Ovary (tissue), 10 donors: ENCODE measurements at places on chromosomes 1 and 21. TPM values are rescaled to one million over a fixed set of nuclear protein-coding genes. Genes with fewer than 3 reads are reported as not detected.

- H3K4me1 ChIP-seq, result peaks cover 6% of the 10 kb centered on the region
- H3K4me3 ChIP-seq, result no peak overlapping the region
- no peaks in the 10 kb centered on the region for H3K27me3 ChIP-seq
- no peak for DNase-seq
- no peak overlapping the region for H3K27ac ChIP-seq
These were observed 223.1 kb downstream of the SLC45A1 start for GRCh38 chr1:8540971-8541370.

GRCh38 chr1:7755448-7755847 lies 15.6 kb upstream of the VAMP3 start:
- no peak overlapping the region for H3K4me3 ChIP-seq
- H3K27me3 ChIP-seq, result no peaks in the 10 kb centered on the region
- no peak overlapping the region for H3K27ac ChIP-seq
- H3K4me1 ChIP-seq, result peaks cover 1% of the 10 kb centered on the region
- DNase-seq, result no peak

- H3K36me3 ChIP-seq, result no peaks in the 10 kb centered on the region
- no peaks in the 10 kb centered on the region for H3K4me1 ChIP-seq
- no peak overlapping the region for H3K27ac ChIP-seq
These were observed 28.4 kb upstream of the TMEM125 start for GRCh38 chr1:43241413-43241836.

DNA sequence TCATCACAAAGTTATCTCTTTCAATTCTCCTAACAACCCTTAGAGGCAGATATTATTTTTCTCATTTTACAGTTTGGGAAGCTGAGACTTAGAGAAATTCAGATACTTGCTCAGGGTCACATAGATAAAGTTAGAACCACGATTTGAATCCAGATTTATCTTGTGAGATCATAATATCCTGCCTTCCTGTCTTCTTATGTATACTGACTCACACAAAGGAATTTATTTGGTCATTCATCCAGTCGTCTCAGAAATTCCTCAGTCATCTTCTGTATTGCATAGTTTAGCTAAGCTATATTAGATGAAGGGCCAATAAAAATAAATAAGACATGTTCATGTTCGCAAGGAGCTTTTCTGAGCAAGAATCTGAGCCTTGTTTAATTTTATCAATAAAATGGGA lies 35.8 kb upstream of the RUNX1 start:
- no peaks in the 10 kb centered on the region for H3K36me3 ChIP-seq
- no peaks in the 10 kb centered on the region for H3K27me3 ChIP-seq
- DNase-seq, result no peak
- H3K4me3 ChIP-seq, result no peak overlapping the region
- no peaks in the 10 kb centered on the region for H3K4me1 ChIP-seq

- no peaks in the 10 kb centered on the region for H3K4me1 ChIP-seq
- H3K36me3 ChIP-seq, result no peaks in the 10 kb centered on the region
- H3K4me3 ChIP-seq, result no peak overlapping the region
These were observed 9.2 kb upstream of the NBPF11 start for GRCh38 chr1:148161053-148161901.

GRCh38 chr1:98702976-98703375 lies 41.5 kb downstream of the SNX7 start:
- no peak for DNase-seq
- no peak overlapping the region for H3K27ac ChIP-seq
- H3K4me3 ChIP-seq, result no peak overlapping the region
- H3K4me1 ChIP-seq, result no peaks in the 10 kb centered on the region

- H3K27ac ChIP-seq, result no peak overlapping the region
- no peaks in the 10 kb centered on the region for H3K36me3 ChIP-seq
- DNase-seq, result no peak
- H3K4me3 ChIP-seq, result no peak overlapping the region
- no peaks in the 10 kb centered on the region for H3K27me3 ChIP-seq
These were observed 441.8 kb upstream of the CXADR start for GRCh38 chr21:17071093-17071492.

DNA sequence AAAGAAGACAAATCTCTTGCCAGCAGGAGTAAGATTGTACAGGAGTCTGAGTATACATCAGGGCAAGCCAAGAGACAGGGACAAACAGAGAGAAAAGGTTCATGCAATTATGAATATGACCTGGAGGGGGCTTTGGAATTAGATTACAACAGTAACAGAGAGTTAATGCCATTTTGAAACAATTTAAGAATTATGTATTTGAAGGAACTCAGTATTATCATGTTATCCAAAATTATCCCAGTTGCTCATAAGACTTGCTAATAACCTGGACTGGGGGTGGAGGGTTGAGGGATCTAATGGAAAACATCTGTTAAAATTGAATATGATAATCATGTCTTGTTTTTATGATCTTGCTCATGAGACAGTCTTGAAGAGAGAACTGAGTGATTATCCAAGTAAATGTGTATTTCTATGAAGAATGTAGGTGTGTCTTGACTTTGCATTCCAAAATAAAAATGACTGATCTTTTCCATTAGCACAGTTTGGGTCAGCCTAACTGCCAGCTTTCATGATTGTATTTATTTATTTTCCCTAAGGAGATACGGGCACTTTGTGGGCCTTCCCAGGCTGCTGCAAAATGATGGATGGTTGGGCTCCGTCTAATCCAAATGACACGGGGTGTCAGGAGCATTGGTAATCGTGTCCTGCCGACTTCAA lies 117.7 kb downstream of the ERG start:
- DNase-seq, result no peak
- no peak overlapping the region for H3K4me3 ChIP-seq
- H3K36me3 ChIP-seq, result no peaks in the 10 kb centered on the region
- no peaks in the 10 kb centered on the region for H3K27me3 ChIP-seq
- no peaks in the 10 kb centered on the region for H3K4me1 ChIP-seq

GRCh38 chr1:23895082-23895481 lies 18.1 kb downstream of the CNR2 start:
- H3K4me3 ChIP-seq, result no peak overlapping the region
- DNase-seq, result no peak
- H3K4me1 ChIP-seq, result no peaks in the 10 kb centered on the region

Gene RXFP4
- not detected for polyA plus RNA-seq

Gene CD52
- 45.5 TPM for polyA plus RNA-seq

Gene SH2D2A
- 0.19 TPM for polyA plus RNA-seq
